ENCODE measurements at places on chromosomes 2 and 18. TPM values are rescaled to one million over a fixed set of nuclear protein-coding genes. Genes with fewer than 3 reads are reported as not detected.

- no peak for DNase-seq
Observed at GRCh38 chr2:37831081-37831780, 93.9 kb upstream of the RMDN2 start.

- DNase-seq: no peak
Observed at GRCh38 chr2:213411582-213412289, 127.5 kb downstream of the SPAG16 start.

LHCGR gene
- total RNA-seq: 0.73 TPM

ASPRV1 gene
- total RNA-seq: 0.95 TPM

COL5A2 gene
- 24.2 TPM for total RNA-seq

- no peak for DNase-seq
Observed at GRCh38 chr2:176496761-176497160, 227.5 kb downstream of the MTX2 start.

POMC gene
- total RNA-seq: 2.2 TPM

GRCh38 chr2:159497256-159497655, 119.1 kb downstream of the BAZ2B start:
- DNase-seq: no peak

- DNase-seq: no peak
Observed at GRCh38 chr2:102773149-102773705, 11.4 kb downstream of the TMEM182 start.

DNA sequence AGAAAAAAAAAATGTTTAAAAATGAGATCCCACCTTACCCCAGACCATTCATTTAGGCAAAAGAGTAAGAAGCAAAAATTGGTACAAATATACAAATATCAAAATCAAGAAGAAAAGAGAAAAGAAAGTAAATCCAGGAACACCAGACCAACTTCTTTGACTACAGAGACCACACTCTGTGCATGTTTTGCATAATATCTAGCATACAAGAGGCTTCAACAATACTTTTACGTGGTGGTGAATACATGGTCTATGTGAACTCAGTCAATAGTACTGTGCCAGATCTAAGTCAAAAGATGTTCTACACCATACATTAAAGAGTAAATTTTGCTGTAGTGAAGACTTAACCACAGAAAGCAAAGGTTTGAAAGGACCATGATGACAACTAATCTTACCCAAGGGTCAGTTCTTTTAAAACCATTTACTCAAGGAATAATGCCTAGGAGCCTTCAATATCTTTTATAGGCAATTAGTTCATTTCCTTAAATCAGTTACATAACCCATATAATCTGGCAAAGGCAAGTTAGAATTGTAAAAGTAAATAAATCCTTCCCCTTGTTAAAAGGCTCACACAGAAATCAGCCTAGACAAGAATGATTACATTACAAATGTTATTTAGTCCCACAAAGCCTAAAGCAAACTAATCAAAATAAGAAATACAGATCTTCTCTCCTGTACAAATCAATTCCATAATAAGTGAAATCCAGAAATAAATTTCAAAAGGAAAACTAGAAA, 115.2 kb downstream of the EXOC6B start:
- no peak for DNase-seq

DNA sequence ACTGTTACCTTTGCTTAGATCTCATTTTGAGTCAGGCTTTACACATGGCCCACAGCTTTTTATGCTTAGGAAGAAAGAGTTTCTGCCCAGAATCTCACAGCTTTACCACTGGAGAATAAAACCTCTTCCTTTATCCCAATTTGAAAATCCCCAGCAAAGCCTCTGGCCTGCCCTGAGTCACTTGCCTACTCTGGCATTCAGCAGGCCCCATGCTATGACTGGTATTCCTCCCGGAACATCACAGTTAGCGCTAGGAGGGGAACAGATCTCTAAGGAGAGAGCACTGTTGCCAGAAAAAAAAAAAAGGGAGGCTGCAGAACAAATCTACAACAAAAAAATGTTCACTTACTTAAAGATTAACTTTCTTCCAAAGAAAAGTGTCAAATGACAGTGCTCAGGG, 152.9 kb upstream of the DNMT3A start:
- DNase-seq: peak; percentile 2
